ENCODE measurements at places on chromosomes 7 and 10.

GRCh38 chr10:123212640-123213039 is 58.4 kb downstream of the BUB3 start:
- no peak for DNase-seq

- DNase-seq: no peak
Measured at GRCh38 chr10:132774181-132774901, 11.6 kb downstream of the NKX6-2 start.

- no peak for DNase-seq
Measured at GRCh38 chr10:47336387-47337134, 11.6 kb upstream of the RBP3 start.

DNA sequence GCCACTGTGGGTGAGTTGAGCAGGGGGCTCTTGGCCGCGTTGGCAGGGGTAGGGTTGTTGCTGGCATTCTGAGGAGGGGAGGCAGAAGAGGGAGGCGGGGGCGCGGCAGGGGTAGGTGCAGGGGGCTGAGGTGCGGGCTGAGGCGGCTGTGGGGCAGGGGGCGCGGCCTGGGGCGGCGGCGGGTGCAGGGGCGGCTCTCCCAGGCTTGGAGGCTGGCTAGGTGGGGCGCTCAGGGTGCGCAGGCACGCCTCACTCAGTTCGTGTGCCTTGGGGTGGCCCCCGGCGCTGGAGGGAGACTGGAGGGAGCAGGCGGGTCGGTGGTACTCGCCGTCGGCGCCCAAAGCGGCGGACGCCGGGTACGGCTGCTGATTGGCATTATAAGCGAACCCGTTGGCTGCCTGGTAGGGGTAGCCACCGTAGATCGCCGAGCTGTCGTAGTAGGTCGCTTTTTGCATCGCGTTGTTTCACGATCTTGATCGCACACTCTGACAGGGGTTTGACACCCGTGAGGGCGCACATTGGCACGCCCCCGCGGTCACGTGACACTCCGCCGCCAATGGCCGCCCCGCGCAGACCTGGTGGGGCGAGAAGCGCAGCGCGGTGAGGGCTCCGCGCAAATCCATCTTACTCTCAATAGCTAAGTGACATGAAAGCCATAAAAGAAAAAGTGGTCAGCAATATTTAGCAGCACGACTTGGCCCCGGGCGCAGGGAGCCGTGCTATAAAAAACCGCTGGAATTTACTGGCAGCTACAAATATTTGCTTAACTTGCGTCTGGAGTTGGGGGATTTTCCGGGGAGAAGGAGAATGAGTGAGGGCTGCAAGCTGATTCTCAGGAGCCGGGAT is 7.9 kb upstream of the HOXA2 start:
- DNase-seq: no peak

GRCh38 chr10:11326913-11327616 is 284.4 kb downstream of the USP6NL start:
- no peak for DNase-seq

DNA sequence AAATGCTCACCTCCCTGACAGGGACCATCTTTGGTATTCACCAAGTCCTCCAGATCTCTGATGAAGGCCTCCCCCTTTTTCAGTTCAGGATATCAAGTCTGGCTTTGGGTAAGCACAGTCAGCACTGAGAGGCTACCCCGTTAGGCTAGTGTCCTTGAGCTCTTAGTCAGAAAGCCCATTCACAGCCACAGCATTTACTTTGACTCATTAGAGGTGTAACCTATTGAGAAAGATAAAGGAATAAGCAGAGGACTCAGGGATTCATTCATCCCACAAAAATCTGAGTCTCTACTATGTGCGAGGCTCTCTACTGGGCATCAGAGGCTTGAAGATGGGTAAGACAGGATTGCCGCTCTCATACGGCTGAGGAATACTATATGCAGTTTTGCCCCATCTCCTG is 14.0 kb upstream of the RAMP3 start:
- no peak for DNase-seq

DNA sequence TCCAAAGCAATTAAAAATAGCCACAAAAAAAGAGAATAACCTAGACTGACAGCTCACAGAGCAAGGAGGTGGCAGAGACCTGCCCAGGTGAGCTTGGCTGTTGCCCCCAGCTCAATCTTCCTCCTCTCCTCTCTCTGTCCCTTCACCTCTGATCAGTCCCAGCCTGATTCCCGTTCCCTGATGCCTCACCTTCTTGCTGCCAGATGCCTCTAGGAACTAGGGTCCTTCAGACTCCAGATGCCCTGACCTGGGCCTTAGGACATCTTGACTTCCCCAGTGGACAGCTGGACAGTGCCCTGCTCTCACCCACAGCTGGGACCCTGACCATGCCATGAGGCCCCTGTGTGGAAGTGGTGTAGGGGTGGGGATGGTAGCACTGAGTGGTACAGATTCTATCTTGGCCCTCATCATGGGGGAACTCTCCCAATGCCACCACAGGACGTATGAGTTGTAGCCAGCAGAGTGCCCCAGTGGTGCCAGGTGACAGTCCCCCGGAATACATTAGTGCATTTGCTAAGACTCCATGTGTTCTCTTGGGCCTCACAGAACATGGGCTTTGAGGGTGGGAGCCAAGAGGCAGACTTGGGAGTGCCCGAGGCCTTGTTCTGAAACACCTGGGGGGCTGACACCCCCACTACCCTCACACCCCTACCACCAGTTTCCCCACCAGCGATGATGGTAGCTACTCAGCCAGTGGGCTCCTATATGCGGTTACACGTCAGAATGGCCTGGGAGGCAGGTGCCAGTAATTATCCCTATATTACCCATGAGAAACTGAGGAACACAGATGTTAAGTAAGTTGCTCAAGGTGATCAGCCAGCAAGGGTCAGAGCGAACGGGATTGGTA is 2.0 kb downstream of the DEPP1 start:
- DNase-seq: no peak

DNA sequence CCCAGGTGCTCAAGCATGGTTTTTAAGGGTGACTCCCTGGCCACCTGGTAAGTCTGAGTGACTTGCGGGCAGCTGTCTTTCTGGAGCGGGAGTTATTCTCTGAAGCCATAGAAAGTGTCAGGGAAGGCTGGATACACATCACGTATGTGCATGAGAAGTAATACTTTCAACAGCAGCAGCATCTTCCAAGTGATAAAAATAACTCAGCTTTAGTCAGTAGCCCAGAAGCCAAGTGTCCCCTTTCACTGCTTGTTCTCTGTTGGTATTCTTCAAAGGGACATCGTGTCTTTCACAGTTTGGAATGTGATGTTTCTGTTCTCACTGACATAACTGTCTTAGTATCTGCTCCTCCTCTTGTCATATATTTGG is 97.6 kb downstream of the KIAA1217 start:
- DNase-seq: no peak

DNA sequence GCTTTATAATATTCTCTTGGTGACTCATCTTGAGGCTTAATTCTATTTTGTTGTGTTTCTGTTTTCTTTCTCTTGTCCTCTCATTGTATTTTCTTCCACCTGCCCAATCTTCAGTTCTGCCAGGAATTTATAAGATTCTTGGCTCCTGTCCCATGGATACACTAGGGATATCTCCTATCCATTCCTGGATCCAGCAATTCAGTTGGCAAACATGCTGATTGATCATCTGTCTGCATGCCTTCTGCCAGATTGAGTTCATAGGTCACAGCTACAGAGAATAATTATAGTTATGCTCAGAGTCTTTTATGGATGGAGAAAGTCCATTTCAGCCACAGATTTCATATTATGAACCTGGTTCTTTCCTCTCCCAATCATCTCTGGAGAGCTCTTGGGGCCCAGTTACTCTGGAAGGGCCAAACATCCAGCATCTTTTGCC is 140.4 kb upstream of the MAGI2 start:
- no peak for DNase-seq

DNA sequence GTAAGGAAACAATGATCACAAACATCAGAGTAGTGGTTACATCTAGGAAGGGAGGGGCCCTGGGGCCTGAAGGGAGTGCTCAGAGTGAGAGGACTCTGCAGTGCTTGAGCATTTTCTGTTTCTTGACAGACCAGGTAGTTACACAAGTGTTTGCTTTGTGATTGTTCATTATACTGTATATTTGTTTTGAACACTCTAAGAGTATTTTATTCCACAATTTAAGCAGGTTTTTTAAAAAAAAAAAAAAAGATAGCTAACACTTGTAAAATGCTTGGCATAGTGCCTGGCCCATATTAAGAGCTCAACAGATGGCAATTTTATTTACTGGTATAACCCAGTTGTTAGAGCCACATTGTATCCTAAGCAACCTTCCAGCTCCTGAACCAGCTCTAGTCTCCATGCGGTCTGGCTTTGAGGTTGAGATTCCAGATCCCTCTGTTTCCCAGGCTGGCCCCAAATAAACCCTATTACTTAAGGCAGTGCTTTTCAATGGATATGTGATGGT is 20.1 kb upstream of the ATXN7L1 start:
- no peak for DNase-seq

GRCh38 chr7:95330961-95331337 is 6.6 kb upstream of the PON1 start:
- DNase-seq: no peak

DNA sequence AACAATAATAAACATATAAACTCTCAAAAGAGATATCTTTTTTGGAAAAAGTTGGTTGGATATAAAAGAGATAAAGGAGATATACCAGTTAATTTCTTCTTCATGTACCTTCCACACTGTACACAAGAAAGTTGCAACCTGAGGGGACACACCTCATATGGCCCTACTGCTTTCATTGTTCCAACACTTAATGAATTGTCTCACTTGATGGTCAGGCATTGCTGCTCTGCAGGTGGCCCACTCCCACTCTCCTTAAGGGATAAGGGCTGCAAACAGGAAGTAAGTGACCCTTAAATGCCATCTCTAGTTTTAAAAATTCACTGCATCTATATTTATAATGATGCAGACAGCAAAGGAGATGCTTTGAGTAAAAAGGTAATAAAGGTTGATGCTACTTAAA is 152.3 kb downstream of the BTAF1 start:
- no peak for DNase-seq

DNA sequence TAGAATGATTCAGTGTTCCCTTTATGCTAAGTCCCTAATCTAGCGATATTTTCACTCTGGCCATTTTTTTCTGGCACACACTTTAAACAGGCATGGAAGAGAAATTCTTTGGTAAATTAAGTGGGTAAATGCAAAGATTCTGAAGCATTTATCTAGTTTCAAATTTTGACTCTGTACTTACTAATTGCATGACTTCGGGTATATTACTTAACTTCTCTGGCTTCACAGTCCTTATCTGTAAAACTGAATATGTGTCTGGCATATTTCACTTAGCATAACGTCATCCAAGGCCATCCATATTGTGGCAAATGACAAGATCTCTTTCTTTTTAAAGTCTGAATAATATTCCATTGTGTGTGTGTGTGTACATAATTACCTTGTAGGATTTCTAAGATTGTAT is 114.5 kb downstream of the MBL2 start:
- DNase-seq: no peak

GRCh38 chr10:119535837-119536507 is 6.5 kb downstream of the RGS10 start:
- no peak for DNase-seq

DNA sequence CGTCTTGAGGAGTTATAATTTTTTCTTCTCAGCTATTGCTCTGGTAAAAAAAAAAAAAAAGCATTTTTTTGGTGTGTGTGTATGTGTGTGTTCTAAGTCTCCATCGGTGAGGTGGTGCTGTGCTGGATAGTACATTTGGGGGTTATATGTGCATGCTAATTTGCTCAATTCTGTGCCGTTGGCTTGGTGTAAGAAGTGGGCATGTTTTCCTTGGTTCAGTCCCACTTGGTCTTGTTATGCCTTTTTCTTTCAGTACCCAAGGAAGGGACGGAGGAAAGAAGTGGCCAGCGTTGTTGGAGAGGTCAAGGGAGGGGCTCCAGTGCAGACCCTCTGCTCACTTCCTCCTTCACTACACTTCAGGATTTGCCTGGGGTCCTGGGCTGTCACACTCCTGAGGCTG is 20.4 kb downstream of the LRMDA start:
- no peak for DNase-seq

DNA sequence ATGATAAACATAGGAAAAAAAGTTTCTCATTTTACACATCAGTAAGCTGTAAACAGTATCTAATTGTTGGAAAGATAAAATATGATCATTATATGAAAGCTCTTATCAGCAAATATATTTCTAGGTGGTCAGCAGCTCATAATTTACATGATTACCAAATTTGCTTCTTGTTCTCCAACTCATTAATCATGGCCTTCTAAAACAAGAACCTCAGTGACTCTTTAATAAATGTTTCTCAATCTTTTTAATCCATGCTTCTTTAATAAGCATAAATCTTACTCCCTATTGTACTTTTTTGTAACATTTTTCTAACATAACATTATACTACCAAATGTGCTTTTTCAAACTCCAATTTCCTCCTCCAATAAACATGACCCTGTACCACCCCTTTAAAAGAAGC is 5.9 kb downstream of the ITGB1 start:
- DNase-seq: no peak

- no peak for DNase-seq
Measured at GRCh38 chr10:89129911-89130310, 77.2 kb downstream of the CH25H start.

DNA sequence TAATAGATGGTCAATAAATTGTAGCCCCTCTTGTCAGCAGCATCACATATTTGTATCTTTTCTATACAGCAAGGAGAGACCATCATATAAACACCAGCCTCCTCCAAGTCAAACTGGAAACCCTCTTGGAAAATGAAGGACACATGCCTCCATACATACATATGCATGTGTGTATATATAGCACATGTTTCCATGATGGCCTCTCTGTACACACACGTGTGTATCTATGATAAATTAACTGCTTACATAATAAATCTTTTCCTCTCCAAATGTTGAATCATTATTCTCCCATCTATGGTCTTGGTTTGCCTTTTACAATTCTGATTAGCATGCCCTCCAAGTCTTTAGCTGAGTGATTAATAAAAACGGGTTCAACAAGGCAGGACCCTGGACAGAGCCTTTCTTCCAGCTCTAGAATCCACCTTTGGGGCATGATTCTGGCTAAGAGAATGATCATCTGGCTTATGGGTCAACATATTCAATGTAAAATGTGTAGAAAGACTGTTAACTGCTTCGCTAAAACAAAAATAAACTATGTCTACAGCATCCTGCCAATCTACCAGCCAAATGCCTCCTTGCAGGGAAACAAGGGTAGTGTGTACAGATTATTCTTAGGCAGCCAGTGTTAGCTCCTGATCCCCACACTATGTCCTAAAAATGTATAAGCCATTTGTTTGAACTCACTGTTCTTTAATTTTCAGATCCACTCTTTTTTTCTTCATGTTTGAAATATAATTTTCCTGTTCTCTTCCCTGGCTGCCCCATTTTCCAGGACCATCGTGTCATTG is 70.0 kb downstream of the CRTAC1 start:
- no peak for DNase-seq

- DNase-seq: no peak
Measured at GRCh38 chr7:1028775-1029636, 15.3 kb upstream of the GPR146 start.

DNA sequence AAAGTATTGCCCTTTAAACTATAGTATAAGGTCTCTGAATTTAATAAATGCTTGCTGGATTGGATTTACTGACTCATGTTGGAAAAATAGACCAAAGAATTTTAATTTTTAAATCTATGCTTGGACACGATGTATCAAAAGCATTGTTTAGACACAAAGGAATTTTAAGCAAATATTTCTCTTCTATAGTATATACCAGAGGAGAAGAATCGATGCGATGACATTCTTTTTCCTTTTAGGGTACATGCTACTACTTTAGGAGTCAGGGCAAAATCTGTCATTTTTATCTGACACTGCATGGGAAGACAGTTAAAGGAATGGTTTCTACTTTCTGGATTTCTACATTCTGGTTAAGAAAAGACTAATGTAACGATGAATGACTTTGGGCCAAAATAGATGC is 339.9 kb downstream of the BMPER start:
- DNase-seq: no peak
